ENCODE measurements at places on chromosomes 4 and X.

DNA sequence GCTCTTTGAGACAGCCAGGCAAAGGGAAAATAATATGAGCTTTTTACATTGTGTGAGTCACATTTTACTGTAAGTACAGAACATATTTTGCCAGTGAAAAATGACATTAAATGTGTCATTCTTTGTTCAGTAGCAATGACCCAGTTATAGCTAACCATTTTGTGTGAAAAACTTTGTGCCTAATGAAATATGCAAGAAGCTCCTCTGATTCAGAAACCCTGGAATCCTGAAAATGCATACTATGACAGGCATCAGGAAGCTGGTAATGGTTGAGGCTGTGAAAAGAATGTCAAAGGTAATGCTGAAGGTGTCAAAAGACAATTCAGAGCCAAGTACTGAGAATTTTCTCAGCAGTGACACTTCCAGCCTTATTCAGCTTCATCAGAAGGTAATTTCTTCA lies 549.5 kb upstream of the SMIM31 start:
- DNase-seq = no peak

- no peak for DNase-seq
Measured at GRCh38 chr4:13877626-13878025, 250.1 kb upstream of the BOD1L1 start.

DNA sequence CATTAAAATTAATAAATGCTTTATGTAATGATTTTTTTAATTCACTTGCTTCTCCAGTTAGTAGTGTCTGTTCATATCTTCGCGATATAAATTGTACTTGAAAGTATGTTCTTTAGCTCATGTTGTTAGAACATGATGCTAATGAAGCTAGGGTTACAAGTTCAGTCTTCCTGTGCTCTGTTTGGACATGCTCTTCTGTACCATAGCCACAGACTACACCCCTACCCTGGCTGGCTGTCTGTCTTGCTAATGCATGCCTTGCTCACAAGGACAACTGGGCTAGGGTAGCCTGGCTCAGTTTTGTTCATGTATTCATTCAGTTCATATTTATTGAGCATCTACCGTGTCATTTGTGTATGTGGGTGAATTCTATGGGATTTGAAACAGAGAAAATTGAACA lies 50.8 kb upstream of the MTMR1 start:
- no peak for DNase-seq

DNA sequence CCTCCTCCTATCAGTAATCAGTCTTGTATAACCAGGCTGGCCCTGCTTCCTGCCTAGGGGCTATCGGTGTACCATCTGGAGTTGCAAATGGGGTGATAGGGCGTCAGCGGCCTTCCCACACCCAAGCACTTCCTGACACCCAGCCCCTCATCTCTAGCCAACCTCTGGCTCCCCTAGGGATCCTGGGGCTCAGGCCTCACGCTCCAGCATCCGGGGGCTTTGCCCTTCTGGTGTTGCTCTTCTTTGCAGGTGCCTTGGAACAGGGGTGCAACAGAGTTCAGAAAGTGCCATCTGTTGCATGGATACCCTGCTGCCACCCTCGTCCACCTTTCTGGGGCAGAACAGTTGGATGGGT lies 4.1 kb downstream of the IL9R start:
- DNase-seq = peak; percentile 99

GRCh38 chr4:8404791-8405515 lies 35.6 kb downstream of the ACOX3 start:
- DNase-seq = no peak

DNA sequence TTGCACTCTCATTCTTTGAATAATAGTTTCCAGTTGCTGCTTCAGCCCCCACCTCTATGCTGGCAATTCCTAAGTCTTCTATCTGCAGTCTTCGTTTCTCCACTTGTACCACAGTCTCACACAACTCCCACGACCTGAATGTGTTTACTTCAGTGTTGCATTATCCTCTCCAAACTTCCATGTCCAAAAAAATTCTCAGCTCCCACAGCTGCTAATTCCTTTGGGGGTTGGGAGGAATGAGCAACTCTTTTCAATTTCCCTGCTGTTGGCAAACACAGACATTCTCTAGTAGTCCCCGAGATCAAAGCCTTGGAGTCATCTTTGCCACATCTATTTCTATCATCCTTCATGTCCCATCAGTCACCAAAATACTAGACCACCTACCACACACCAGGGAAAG lies 14.4 kb upstream of the CDS1 start:
- no peak for DNase-seq

- DNase-seq = no peak
Measured at GRCh38 chrX:70878902-70879301, 29.6 kb downstream of the TEX11 start.

GRCh38 chrX:15350329-15350996 lies 15.1 kb upstream of the PIGA start:
- DNase-seq = no peak

DNA sequence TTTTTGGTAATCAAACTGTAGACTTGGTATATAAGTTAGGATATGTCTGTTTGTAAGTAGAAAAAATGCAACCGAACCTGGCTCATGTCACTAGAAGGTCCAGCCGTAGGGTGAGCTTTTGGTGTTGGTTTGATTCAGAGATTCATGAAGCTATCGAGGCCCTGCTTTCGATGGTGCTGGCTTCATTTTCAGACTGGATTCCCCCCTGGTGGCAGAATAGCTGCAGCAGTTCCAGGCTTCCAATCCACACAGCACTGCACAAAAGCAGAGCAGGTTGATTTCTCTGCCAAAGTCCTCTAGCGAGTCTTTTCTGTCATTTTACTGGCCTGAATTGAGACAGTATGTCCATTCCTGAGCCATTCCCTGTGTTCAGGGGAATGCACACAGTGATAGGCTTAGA lies 33.1 kb downstream of the PDK3 start:
- DNase-seq = no peak

Data from CMK (cell line).